DMS53 (cell line): ENCODE measurements at places on chromosomes 1 and 21.
A peak's percentile ranks its signal among the peaks of the same experiment; 100 is the strongest.

DNA sequence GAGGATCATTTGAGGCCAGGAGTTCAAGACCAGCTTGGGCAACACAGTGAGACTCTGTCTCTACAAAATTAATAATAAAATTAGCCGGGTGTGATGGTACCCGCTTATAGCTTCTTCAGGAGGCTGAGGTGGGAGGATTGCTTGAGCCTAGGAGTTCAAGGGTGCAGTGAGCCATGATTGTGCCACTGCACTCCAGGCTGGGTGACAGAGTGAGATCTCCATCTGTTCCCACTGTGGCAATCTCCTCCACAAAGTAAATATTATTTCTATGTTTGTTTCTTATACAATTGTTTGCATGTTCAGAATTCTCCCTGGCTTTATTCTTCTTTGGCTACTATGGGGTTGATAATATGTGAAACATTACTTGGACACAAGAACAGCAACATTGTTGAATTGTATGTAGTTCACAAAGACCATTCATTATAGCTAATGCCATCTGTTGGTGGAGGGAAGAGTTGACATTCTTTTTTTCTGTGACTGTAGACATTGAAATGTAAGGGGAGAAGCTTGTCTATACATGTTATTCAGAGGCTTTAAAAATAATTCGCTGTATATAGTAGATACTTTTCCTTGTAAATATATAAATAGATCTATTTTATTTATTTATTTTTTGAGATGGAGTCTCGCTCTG is 47.8 kb upstream of the SRSF10 start:
- DNase-seq = peak; percentile 57

- peak; percentile 94 for DNase-seq
These were observed 299 bp upstream of the PROX1 start for GRCh38 chr1:213987422-213987926.

DNA sequence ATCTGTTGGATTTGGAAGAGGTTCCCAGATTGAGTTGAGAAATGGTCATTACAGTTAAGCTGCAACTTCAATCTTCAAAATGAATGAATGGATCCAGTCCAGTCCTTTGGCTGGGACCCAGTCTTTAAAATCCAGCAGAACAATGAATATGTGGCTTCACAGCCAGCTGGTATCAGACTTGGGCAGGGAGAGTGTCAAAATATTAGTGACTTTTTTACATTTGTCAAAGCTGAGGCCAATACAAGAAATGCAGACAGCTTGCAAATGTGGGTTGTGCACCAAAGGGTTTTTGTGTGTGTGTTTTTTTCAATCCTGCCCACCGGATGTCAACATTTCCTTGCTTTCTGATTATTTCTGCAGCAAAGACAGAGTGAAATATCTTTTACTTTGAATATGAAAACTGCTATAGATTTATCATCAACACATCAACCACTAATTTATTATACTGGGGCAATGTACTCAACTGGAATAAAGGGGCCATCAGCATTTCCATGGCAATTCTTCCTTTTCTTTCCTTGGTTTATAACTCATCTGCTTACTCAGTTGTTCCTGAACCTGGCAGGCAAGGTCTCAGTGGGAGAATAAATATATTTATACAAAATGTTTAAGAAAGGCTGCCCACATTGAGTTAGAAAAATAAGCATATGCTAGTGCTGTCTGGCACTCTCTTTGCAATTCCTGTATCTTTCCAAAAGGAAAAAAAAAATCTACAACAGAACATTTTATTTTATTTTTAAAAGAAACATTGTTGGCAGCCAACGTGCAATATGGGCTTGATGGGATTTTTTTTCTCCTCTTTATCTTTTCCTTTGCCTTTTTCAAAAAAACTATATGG is 491.6 kb upstream of the C1orf87 start:
- no peak for DNase-seq

GRCh38 chr1:173393659-173394000 is 83.5 kb upstream of the PRDX6 start:
- no peak for DNase-seq

- no peak for DNase-seq
These were observed 18.9 kb downstream of the ITLN2 start for GRCh38 chr1:160935527-160936258.

DNA sequence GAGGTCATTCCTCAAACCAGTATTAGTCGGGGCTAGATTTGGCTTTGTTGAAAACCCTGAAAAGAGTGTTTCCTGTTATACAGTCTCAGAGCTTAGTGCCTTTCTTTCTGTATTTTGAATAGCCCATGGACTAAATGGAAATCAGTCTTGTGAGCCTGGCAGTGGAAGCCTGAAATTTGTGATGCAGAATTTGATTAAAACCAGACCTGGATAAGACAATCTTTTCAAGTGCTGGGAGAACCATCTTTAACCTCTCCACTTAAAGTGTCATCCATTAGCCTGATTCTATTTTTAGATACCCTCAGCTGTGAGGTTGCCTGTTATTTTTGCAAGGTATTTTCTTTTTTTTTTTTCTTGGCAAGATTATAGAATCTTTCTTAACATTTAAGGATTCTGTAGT is 19.5 kb downstream of the ACTN2 start:
- no peak for DNase-seq

DNA sequence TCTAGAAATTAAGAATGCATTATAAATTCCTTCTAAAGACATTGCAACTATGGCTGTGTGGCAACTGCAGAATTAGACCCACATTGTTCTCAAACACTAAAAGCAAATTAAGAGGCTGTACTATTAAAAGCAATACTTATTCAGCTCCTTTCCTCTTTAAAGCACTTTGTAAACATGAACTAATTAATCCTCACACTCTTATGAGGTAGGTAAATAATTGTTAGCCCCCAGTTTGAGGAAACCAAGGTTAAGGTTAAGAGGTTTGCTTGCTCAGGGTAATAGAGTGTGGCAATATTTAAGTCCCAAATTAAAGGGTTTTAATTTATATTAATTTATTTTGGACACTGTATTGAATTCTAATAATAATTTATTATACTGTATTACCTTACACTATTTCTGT is 553.8 kb downstream of the LRRIQ3 start:
- DNase-seq = no peak

DNA sequence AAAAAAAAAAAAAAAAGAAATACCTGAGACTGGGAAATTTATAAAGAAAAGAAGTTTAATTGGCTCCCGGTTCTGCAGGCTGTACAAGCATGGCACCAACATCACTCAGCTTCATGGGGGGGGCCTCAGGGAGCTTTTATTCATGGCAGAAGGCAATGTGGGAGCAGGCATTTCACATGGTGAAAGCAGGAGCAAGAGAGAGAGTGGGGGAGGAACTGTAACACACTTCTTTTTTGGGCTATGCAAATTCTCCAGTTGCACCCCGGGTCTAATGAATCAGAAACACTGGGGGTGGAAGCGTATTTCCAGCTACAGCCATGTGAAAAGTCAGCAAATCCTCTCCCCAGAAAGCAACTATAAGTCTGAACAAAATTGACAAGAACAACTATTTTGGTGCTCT is 11.8 kb upstream of the SOD1 start:
- DNase-seq = no peak

DNA sequence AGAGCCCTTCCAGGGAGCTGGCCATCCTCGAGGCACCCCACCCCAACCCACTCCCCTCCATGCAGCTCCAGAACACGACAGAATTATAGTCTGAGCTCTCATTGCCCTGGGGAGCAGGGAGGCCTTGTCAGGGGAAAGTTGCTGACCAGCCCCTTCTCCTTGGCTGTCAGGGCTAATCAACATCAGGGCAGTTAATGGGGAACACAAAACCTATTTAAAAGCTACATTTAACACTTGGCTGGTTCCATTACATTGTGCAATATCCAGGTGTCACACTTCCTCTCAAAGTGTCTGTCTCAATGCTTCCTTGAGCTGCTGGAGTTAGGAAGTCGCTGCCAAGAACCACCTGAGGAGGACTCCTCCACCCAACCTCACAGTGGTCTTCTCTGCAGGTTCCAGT is 111.8 kb upstream of the GRIK3 start:
- DNase-seq = no peak

- no peak for DNase-seq
These were observed 166.5 kb upstream of the CD34 start for GRCh38 chr1:208077232-208078075.

- no peak for DNase-seq
These were observed 39.6 kb downstream of the ZBTB18 start for GRCh38 chr1:244090645-244091044.

DNA sequence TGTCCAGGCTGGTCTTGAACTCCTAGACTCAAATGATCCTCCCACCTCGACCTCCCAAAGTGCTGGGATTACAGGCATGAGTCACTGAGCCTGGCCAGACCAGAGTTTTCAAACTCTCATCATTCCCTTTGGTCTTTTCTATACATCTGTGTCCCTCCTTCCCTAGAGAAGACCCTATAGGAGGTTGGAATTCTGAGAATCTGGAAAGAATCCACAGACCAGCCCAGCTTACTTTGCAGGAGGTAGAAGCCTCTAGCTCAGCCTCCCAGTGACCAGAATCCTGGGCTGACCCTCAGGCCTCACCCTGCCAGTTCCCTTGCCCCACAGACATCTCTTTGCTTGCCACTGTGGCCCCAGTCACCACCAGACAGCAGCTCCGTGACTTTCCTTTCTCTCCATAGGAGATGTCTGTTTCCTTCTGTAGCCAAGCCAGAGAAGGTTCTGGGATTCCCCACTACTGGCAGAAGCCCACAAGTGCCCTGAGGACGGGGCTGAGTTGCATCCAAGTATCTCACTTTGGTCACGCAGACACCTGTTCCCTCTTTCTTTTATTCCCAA is 34.7 kb upstream of the KHDRBS1 start:
- DNase-seq = no peak

- DNase-seq = no peak
These were observed 24.5 kb upstream of the LRRC8C start for GRCh38 chr1:89608319-89608983.

DNA sequence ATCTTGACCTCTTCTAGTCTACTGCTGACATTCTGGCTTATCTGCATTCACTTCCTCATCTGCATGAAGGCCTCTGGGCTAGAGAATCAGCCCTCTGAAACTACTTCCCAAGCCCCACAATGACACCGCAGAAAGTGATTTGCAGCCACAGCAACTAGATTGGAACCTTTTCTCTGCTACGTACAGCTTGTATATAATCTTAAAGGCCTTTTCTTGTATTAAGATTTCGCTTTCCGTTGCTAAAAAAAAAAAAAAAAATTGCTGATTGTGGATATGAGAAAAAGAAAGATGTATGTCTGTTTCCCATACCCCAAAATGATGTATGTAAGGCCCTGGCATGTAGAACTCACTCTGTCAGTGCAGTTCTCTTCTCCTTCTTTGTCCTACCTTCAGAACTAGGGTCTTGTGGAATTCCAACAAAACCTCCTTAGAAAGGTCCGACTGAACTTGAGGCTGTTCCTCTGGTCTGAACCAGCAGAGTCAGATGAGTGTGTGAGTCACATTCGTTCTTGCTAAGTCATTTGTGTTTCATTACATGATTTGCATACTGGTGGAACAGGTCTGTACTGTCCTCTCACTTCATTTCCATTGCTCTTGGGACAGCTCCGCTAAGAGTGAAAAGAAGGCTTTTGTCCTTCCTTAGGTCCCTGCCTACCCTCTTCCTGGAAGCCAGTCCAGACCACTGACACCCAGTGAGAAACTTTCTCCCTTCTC is 62.7 kb downstream of the PLPP3 start:
- peak; percentile 99 for DNase-seq

DNA sequence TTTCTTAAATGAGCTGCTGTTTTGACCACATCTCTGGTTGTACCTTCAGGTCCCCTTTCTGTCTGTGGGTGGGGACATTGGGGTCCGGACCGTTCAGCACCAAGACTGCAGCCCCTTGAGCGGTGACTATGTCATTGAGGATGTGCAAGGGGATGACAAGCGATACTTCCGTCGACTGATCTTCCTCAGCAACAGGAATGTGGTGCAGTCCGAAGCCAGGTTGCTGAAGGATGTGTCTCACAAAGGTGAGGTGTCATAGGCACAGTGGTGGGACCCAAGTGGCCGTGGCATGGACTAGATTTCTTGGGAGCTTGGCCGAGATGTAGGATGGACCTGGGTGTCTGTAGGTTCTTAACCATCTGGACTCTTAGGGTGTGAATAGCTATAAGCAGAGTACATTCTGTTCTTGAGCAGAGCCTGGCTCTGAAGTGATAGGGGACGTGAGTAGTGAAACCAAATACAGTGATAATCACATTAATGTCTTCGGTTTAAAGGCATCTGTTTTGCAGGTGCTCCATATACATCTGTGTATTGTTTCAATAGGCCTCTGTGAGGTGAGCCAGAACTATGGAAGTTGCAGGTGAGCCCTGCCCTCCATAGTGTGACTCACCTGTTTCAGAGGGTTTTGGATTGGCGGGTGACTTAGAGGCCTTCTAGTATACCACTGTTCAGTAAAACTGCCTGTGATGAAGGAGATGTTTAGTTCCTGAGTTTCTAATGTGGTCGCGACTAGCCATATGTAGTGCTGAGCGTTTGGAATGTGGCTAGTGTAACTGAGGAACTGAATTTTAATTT is 6.4 kb downstream of the METTL13 start:
- peak; percentile 7 for DNase-seq

DNA sequence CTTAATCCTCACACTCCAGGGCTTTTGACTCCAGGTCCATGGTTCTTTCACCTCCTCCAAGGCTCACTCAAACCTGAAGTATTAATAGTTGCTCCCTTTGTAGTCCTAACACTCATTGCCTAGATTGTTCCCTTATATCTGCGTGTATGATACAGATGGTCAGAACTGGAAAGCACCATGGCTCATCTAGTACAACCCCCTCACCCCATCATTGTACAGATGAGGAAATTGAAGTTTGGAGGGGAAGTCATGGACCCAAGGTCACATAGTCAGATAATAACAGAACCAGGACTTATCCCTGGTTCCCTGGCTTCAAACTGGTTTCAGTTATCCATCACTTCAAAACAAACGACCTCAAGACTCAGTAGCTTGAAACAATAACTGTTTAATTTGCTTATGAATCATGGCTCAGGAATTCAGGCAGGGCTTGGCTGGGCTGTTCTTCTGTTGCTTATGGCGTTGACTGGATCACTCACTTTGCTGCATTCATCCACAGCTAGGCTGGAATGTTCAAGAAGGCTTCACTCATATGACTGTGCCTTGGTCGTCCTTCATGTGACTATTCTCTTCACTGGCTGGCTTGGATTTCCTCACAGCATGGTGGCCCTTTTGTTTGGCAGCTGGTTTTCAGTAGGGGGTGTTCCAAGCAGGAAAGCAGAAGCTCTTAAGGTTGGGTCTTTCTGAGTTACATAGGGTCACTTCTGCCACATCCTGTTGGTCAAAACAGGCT is 5.0 kb downstream of the NOS1AP start:
- no peak for DNase-seq

GRCh38 chr1:89873770-89874169 is 52.9 kb downstream of the LRRC8D start:
- DNase-seq = peak; percentile 39

DNA sequence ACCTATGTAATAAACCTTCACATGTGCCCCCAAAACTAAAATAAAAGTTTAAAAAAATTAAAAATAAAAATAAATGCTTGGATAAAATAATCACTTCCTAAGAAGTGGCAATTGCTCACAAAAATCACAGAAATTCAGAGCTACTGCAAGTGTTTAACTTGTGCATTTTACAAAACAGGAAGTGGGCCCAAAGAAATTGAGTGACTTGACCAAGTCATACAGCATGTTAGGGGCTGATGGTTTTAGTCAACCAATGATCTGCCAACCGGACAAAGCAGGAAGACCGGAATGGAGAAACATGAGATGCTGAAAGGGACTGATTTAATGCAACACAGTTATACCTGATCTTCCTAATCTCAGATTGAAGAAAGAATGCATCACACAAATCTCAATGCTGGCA is 96.5 kb downstream of the SMYD2 start:
- no peak for DNase-seq

- no peak for DNase-seq
These were observed 38.1 kb downstream of the TMEM53 start for GRCh38 chr1:44636083-44636687.

GRCh38 chr1:53561503-53562105 is 102.4 kb downstream of the DMRTB1 start:
- DNase-seq = no peak

- no peak for DNase-seq
These were observed 129.2 kb downstream of the CYYR1 start for GRCh38 chr21:26443867-26444266.
